ENCODE measurements at places on chromosomes 7 and 10. TPM values are rescaled to one million over a fixed set of nuclear protein-coding genes. Genes with fewer than 3 reads are reported as not detected.

HTRA1 gene
- total RNA-seq, result 50.4 TPM

ASZ1 gene
- not detected for total RNA-seq

ACHE gene
- not detected for total RNA-seq

DRGX gene
- not detected for total RNA-seq

SLC35G1 gene
- total RNA-seq, result 8.5 TPM

GARIN1A gene
- total RNA-seq, result 0.74 TPM

PPP1R3C gene
- total RNA-seq, result 0.74 TPM

GPER1 gene
- 4.5 TPM for total RNA-seq

ANKRD30A gene
- not detected for total RNA-seq

HBP1 gene
- total RNA-seq, result 45.3 TPM

Measured in Daoy (cell line).